ENCODE measurements at places on chromosomes 5 and 9.

- DNase-seq, result no peak
Measured at GRCh38 chr9:30796764-30797163, 1587.7 kb upstream of the ACO1 start.

- DNase-seq, result no peak
Measured at GRCh38 chr9:137785704-137786161, 91.8 kb upstream of the CACNA1B start.

DNA sequence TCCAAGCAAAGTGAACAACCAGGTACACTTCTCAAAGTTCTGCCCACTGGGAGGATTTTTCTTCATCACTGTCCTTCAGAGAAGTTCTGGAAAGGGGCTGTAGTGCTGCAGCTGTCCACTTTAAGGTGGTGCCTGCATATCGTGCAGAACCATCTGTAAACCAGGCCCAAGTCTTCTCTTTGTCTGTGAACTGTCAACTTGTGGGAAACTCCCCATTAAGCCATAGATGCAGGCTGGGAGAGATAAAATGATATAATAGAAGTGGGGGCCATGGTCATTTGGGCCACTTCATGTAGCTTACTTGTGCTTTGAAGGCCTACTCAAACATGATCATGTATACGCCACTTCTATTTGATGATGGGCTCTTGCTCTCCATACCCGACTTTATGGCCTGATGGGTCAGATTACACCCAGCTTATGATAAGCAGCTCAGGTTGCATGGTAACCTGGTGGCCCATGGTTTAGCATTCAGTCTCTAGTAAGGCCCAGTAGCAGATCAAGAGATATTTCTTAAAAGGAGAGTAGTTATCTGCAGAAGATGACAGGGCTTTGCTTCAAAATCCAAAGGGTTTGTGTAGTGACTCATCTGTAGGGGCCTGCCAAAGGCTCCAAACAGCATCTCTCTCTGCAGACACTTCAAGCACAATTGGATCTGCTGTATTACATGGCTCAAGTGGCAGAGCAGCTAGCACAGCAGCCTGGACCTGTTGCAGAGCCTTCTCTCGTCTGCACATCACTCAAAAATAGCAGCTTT is 15.7 kb upstream of the BTF3 start:
- no peak for DNase-seq

GRCh38 chr9:118331622-118332045 is 627.4 kb downstream of the TLR4 start:
- no peak for DNase-seq

GRCh38 chr9:112754578-112754977 is 4.0 kb downstream of the SNX30 start:
- DNase-seq, result no peak

GRCh38 chr5:39846144-39846543 is 421.4 kb upstream of the DAB2 start:
- no peak for DNase-seq

DNA sequence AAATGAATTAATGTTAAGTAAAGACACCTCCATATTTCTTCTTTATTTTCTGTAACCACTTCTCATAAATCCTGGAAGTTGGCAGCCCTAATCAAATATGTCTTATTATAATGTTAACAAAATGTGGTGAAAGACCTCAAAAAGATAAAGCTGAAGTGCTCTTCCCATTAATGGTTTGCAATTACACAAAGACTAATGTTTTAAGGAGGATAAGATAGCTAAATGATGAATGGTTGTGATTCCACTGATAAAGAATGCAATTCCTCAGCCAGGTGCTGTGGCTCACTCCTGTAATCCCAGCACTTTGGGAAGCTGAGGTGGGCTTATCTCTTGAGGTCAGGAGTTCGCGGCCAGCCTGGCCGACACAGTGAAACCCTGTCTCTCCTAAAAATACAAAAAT is 125.8 kb upstream of the SNX2 start:
- no peak for DNase-seq

DNA sequence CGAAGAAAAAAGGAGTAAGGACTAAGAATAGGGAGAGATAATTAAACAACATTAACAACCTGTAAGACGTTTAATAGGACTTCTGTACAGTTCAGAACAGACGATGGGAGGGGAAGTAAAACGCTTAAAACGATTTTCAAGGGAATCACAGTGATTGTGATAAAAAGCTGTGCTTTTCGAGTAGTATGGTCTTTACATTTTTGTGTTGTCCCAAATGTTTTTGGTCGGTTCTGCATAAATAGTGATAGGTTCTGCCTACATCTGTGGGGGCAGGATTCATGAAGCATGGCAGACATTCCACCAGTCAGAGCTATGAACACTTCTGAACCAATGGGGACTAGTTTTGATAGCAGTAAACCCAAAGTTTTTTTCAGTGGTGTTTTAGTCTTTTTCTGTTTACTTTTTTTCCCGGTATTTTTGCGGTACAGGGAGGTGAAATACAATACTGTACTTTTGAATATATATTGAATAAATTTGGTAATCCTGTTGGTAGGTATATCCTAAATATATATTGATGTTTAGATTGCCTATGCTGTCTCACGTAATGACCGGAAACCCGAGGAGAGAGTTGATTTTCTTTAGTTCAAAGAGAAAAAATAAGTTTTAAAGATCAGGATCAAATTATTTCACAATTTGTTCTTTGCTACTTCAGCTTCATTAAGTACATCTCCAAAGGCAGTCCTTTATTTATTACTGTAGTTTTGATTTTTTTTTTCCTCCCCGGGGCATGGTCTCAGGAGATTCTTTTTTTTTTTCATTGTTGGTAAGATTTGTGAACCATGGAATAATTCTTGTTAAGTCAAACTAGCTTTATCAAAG is 1.3 kb downstream of the ERBIN start:
- no peak for DNase-seq

GRCh38 chr5:82549263-82549662 is 271.1 kb upstream of the RPS23 start:
- DNase-seq, result no peak

GRCh38 chr5:133467826-133468463 is 144.4 kb downstream of the FSTL4 start:
- no peak for DNase-seq

GRCh38 chr5:33934176-33934575 is 2.0 kb upstream of the RXFP3 start:
- DNase-seq, result no peak

DNA sequence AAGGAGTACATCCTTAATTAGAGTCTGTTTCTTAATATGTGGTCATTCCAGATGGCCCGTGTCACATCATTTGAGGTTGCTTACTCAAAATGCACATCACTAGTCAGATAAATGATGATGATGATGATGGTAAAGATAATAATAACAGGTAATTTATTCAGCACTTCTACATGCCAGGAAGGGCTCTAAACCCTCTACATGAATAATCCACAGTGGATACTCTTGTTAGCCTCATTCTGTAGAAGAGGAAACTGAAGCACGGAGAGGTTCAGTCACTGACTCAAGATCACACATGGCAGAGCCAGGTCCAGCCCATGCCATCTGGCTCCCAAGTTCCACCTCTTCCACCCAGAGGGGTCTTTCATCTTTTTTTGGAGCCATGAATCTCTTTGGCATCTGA is 11.7 kb downstream of the SH3PXD2B start:
- DNase-seq, result no peak

- no peak for DNase-seq
Measured at GRCh38 chr5:100519075-100519474, 16.1 kb upstream of the FAM174A start.

DNA sequence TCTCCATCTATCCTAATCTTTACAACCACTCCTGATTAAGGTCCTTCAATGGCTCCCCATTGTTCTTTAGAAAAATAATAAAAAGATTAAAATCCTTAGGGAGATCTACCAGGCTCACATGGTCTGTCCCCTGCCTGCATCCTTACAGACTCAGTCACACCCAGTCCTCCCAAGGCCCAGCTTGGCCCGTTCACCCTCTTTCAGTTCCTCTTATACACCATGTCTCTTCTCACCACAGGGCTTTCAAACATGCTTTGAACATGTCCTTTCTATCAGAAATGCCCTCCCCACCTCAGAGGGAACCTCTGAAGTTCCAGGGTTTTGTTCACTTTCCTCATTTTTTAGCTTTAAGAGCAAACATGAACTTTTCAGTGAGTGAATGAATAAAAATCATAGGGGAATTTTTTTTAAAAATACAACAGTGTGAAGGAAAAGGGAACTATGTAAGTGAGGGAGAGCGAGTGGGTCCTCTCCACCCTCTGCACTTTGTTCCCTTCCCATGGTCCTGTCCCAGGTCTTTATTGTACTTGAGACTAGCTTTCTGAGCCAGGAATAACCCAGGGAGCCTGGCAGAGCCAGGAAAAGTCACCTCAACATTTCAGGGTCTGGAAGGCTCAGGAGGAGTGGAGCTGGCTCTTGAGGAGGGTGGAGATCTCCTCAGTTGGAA is 55.3 kb downstream of the TRPC7 start:
- no peak for DNase-seq

DNA sequence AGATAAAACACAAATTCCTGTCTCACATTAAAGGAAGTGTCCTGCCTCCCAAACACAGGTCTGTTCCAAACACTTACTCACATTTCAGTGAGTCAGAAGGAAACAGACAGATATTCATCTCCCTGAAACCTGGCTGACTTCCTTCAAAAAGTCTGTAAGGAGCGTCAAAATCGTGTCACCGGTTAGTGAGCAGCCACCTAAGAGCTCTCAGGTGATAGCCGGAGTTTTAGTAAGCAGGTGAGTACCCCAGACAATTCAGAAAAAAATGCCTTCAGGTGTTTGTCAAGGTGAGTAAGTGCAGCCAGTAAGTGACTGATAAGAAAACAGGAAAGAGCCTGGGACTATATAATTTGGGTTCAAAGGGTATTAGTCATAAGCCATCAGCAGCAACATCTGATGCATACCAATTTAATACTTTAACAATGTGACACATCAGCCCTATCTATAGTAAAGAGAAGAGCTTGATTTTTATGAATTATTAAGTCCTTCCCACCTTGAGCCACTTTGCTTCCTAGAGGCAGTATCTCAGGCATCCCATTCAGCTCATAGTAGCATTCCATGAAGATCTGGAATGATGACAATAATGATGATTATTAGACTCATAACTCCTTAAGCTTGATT is 1.3 kb upstream of the ITGA2 start:
- DNase-seq, result no peak

GRCh38 chr5:154278908-154279307 is 88.4 kb downstream of the GALNT10 start:
- no peak for DNase-seq

DNA sequence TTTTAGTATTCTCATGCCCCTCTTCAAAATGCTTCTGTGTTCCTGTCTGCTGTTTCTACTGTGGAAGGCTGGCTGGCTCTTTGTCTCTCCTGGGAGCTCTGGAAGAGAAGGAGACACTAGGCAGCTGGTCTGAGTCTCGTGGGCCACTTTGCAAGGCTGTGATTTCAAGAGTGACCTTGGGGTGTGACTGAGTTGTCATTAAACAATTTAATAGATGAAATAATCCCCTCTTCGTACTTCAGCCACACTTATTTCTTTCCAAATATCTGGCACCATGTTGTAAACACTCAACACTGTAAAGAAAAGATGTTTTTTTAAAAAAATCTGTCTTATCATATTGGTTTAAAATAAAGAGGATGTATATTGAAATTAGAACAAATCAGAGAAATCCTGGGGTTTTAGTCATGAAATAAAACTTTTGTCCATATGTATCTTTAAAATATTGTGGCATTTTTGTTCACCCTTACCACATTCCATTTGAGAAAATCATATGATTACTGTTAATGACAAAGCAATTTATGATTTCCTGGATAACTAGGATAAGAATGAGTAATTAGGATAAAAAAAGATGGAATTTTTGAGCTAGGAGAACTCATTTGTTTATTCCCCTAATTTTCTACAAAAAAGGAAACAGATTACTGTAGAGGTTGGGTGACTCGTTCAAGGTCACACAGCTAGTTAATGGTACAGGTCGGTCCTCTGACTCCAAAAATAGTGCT is 200.8 kb downstream of the MAT2B start:
- DNase-seq, result no peak

GRCh38 chr5:110812639-110813038 is 73.8 kb downstream of the SLC25A46 start:
- DNase-seq, result no peak

Data from C1 segment of cervical spinal cord (tissue), 14 donors.